Ecto neural progenitor cell (in vitro differentiated cells): ENCODE measurements at places on chromosomes 7 and 10.
A peak's percentile ranks its signal among the peaks of the same experiment; 100 is the strongest.

DNA sequence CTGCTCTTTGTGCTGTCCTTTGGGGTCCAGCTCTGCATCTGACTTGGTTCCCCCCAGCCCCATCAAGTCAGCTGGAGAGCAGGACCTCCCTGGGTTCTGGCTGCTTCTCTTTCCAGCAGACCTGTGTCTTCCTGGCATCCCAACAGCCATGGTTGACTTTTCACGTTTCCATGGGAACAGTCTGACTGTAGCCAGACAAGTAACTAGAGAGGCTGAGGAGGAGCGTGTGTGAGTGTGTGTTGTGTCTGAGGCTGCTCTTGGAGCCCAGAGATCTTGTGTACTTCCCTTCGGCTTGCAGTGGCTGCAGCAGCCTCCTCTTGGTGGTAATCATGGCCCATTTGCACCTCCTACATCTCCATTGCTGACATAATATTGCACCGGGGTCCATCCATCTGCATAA lies 332.0 kb downstream of the RPS24 start:
- no peak for DNase-seq

DNA sequence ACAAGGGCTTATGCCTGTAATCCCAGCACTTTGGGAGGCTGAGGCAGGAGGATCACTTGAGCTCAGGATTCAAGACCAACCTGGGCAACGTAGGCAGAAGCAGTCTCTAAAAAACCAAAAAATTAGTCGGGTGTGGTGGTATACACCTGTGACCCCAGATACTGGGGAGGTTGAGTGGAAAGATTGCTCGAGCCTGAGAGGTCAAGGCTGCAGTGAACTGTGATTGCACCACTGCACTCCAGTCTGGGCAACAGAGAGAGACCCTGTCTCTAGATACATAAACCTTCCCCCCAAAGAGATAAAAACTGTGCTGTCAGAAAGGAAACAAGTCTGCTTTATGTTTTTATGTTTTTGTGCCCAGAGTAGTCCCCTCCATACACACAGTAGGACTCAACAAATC lies 27.5 kb upstream of the CDK13 start:
- no peak for DNase-seq

DNA sequence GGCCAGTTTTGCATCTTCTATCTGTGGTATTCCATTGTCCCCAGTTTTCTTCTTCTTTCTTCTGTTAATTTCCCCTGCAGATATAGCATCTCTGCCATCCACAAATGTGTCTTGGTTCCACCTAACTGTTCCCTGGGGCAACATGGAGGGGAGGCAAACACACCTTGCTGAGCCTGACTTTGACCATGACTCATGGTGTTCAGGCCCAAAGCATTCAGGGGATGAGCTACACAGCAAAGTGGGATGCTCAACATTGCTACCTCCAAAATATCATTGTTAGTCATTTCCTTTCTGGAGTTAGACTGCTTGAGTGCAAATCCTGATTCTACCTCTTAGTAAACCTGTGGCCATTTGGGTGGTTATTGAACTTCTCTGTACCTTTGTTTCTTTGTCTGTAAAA lies 542.7 kb downstream of the LRMDA start:
- no peak for DNase-seq

- no peak for DNase-seq
Measured at GRCh38 chr10:95976362-95977229, 66.8 kb upstream of the CCNJ start.

DNA sequence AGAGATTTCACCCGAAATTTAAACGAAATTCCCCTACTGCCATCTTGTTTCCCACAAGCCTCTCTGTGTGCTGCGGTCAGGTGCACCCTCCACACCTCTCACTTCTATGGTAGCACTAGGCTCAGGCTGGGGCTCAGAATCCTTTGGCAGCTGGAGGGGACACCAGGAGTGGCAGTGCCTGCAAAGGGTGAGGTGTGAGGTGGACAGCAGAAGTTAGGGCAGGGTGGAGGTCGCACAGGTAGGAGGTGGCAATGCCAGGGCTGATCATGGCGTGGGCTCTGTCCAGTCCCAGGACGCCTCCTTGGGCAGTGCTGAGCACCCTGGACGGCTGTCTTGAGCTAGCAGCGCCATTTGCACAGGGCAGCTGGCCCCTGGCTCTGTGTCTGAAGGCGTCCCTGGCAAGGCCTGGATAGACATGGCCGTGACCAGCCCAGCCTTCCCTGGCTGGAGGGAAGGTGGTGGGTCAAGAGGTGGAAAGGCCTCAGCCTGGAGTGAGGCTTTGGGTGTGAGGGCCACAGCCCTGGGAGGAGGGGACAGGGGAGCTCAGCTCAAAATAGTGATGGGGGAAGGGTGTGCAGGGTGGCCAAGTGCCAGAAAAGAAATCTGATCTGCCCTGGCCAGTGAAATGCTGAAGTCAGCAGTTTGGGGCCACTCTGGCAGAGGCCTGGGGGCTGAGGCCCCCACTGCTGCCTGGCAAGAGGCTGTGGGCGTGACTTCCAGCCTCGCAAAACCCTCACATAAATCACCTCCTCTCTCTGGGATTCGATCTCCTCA lies 40.0 kb downstream of the ZCCHC24 start:
- no peak for DNase-seq

DNA sequence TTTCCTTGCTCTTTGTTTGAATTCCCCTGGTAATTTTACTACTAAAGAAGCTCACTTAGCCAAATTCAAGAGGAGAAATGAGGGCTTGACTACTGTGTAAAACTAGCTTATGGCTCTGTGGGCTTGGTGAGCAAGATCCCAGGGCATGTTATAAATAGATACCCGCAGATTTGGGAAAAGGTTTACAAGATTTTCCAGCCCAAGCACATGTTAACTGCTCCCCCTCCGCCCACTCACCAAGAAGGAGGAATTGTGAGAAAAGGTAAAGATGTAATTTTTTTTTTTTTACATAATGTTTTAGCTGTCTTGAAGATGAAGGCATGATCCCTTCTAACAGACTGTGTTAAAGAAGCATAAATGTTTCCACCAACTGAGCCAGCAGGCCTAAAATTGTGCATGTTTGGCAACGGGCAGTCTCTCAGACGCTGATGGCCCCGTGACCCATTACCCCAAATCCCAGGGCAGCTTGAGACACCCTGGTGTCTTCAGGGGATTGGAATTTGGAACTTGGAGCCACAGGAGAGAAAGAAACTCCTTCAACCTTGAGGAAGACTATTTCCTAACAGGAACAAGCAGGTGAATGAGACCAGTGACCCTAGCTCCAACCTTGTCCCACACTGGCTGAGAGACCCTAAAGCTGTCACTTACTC lies 429.8 kb upstream of the CELF2 start:
- DNase-seq: no peak

- peak; percentile 68 for DNase-seq
Measured at GRCh38 chr10:58266826-58267712, 625 bp downstream of the IPMK start.
